ENCODE measurements at places on chromosomes 5 and 9.
A peak's percentile ranks its signal among the peaks of the same experiment; 100 is the strongest.

- no peak for DNase-seq
Observed at GRCh38 chr9:86042199-86042978, 57.0 kb downstream of the GOLM1 start.

DNA sequence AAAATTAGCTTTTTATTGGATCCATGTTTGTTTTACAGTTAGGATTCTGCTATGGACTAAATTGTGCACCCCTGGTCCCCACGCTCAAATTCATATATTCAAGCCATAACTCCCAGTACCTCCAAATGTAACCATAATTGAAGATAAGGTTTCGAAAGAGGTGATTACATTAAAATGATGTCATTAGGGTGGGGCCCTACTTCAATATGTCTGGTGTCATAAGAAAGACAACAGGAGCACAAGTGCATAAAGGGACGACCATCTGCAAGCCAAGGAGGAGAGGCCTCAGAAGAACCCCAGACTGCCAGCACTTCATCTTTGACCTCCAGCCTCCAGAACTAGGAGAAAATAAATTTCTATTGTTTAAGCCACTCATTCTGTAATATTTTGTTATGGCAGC, 7.4 kb upstream of the HNRNPA0 start:
- DNase-seq: no peak

GRCh38 chr5:125083981-125084380, 337.5 kb upstream of the ZNF608 start:
- no peak for DNase-seq

GRCh38 chr5:87541033-87541432, 128.3 kb upstream of the CCNH start:
- DNase-seq: no peak

DNA sequence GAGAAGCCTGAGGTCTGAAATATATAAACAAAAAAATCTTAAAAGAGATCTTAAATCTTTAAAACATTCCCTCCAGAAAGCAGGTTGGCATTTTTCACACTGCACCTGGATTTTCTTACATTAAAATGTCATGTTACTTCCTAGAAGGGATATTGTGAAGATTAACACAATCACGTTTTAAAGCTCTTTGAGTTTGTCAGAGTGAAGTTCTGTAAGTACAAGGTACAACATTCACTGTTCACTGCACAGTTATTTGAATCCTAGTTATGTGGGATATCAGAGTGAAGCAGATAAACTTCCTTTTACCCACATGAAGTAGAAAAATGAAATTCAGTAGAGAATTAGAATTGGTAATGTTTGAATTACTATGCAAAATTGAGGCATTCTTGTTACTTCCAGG, 353.6 kb upstream of the RGMB start:
- DNase-seq: no peak

- peak; percentile 71 for DNase-seq
Observed at GRCh38 chr9:113620377-113621161, 157.0 kb downstream of the RGS3 start.

Measured in DMS153 (cell line).